Activated T-helper 1 cell treated with anti-CD3 and anti-CD28 coated beads, Interleukin-12 subunit alpha, Interleukin-12 subunit beta, Interleukin-2, Interleukin-4 antibody, amounts not matched to agents 30 ng/mL and 10 ng/mL and 1 ng/mL, durations not matched to agents 14 hours and 24 hours and 36 hours (primary cell): ENCODE measurements at places on chromosomes 3 and 15.

GRCh38 chr3:162015856-162016255, 519.2 kb downstream of the OTOL1 start:
- DNase-seq, result no peak

- DNase-seq, result no peak
These were observed 9.1 kb upstream of the FOXB1 start for GRCh38 chr15:59994888-59995557.

GRCh38 chr3:107916171-107916570, 174.7 kb downstream of the CD47 start:
- no peak for DNase-seq

DNA sequence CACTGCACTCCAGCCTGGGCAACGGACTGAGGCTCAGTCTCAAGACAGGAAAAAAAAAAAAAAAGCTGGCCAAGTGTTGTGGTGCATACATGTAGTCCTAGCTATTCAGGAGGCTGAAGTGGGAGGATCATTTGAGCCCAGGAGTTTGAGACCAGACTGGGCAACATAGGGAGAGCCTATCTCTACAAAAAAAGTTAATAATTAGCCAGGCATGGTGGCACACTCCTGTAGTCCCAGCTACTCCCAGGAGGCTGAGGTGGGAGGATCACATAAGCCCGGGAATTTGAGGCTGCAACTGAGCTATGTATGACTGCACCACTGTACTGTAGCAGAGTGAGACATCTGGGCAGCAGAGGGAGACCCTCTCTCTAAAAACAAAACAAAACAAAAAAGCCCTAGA, 58.9 kb downstream of the RBPMS2 start:
- DNase-seq, result no peak

GRCh38 chr3:46429671-46430070, 22.6 kb downstream of the CCRL2 start:
- no peak for DNase-seq

GRCh38 chr15:25106209-25106608, 151.4 kb downstream of the SNRPN start:
- no peak for DNase-seq

- no peak for DNase-seq
These were observed 45.1 kb upstream of the C15orf39 start for GRCh38 chr15:75156326-75157215.

DNA sequence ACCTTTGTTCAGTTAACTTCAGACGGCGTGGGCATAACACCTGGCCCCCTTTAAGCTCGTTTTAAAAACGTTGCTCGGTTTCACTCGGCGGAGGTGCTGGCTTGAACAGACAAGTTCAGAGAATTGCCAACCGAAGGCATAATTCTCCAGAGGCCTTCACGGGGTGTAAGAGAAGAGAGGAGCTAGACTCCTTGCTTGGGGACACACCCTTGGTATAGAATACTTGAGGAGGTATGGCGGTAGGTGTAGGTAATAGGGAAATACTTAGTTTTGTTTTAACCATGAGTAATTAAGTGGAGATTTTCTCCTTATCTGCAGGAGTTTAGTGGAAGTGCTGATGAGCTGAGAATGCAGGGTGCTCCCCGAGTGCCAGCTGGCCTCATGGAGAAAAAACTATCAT, 921 bp downstream of the FBXL2 start:
- DNase-seq, result no peak

DNA sequence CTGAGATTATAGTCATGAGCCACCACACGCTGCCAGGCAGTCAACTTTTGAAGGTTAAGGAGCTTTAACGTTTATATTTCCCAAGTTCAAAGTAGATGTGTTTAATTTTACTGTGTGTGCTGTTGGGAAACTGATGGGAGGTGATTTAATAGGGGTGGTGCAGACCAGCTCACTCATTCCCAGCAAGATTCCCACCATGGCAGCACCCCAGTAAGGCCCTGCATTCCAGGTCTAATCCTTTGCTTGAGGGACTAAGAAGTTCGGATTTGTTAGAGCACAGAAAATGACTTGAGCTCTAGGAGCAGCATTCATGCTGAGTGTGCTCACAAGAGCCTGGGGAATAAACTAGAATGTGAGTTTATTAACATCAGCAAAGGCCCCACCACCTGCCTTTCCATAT, 25.2 kb downstream of the TSEN2 start:
- DNase-seq, result no peak

- no peak for DNase-seq
These were observed 419.8 kb downstream of the NSUN3 start for GRCh38 chr3:94482686-94483085.

DNA sequence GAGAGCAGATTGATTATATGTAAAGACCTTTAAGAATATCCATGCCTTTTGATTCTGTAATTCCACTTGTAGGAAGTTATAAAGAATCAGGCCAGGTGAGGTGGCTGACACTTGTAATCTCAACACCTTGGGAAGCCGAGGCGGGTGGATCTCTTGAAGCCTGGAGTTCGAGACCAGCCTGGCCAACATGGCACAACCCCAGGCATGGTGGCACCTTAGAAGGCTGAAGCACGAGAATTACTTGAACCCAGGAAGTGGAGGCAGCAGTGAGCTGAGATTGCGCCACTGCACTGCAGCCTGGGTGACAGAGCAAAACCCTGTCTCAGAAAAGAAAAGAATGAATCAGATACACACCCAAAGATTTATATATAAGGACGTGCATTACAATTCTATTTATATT, 33.9 kb downstream of the HRH1 start:
- no peak for DNase-seq

DNA sequence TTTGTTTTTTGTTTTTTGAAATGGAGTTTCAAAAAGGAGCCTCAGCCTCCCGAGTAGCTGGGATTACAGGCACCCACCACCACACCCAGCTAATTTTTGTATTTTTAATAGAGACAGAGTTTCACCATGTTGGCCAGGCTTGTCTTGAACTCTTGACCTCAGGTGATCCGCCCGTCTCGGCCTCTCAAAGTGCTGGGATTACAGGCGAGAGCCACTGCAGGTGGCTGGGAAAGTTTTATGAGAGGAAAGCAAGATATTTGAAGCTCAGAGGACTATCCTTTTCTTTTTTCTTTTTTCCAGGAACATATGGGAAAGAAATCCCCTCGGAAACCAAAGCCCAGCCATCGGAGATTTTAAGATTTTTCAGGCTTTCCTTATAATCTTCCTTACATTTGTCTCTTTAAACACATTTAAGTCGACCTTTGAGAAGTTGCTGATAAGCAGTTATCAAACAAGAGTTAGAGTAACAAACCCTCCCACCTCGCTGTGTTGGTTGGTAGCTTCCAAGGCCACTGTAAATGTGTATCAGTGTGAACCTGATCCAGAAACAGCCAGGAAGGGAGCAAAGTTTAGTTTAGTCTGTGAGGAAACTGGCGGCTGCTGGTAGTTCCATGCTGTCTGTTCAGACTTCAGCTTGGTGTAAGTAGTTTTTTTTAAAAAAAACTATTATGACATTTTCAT, 34.5 kb upstream of the MAP3K13 start:
- no peak for DNase-seq

GRCh38 chr15:29452881-29453731, 183.5 kb upstream of the NSMCE3 start:
- no peak for DNase-seq

DNA sequence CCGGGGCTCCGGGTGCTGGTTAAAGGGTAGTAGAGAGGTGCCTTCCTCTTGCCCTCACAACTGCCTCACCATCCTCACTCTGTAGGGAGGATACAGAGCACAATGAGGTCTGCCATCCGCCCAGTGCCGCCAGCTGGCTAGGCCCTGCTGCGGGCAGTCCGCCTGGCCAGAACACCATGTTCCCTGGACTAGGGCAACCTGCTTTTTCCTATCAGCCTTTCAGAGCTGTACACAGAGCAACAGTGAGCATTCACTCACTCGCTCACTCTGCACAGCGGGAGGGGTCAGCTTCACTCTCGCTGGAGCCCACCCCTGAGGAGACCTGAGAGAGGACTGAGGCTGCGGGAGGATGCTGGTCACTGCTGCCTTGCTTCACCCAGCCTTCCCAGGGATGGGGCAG, 218.7 kb upstream of the CHRNA7 start:
- no peak for DNase-seq

DNA sequence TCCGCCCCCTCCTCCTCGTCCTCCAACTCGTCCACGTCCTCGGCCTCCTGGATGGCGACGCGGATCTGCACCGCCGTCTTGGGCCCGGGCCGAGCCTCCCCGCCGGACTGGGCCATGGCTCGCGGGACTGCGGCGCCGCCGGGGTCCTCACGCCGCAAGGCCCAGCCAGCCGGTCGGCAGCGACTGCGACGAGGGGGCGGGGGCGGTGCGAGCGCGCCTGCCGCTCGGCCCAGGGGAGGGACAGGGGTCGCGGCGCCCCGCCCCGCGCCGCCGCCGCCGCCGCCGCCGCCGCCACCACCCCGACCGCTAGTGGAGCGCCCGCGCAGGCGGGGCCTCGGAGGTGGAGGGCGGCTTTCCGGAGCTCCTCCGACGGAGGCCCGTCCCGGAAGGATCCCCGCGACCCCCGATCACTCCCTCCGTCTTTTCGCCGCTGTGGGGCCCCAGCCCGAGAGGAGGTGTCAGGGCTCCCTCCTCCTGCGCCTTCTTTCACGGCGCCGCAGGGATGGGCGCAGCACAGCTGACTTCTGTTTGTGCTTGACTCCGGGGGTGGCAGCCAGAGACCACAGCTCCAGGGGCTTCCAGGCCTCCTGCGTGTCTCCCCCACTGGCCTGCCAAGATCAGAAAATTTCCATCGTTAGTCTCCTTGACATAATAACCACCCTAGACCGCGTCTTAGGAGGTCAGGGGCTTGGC, at the start of gene LARP6:
Gene LARP6, minus strand, starts transcription at position 185 of the 693 bp plus-strand sequence. Its CDS starts 69 bp downstream, at position 116.
- DNase-seq, result no peak

GRCh38 chr15:67462875-67463274, 58.1 kb upstream of the C15orf61 start:
- DNase-seq, result no peak

DNA sequence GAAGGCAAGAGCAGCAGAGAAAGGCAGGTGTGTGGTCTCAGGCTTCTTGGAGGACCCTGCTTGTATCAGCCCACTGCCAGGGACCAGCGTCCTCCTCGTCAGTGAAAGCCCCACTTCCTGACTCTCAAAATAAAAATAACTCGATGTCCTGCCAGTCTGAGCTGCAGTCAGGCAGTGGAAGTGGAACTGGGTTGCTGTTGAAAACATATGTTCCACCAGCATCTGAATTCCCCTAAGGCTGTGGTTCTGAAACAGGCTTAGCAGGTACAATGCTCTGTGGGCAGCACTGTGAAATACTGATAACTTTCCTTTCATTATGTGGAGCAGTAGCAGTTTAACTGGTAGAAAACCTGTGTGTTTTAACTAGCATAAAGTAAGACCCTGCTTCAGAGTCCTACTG, 121.6 kb upstream of the EIF1B start:
- no peak for DNase-seq

- no peak for DNase-seq
These were observed 75.9 kb upstream of the CBLB start for GRCh38 chr3:105944721-105945120.

DNA sequence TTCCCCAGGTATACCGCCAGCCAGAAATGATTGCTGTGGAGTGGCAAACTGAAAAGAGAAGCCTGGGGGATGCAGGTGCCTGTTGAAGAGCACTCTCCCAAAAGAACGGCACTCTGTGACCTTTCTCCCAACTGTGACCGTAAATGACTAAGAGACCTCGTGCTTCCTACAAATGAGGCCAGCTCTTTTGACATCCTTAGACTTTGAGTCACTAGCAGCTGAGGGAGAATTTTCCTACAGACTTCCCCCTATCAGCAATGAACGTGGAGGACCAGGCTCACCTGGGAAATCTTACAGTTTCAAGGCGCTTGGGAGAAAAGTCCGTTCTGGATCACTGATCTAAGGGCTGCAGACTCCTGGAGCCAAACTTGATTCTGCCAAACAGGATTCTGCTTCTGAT, 8.6 kb downstream of the AQP9 start:
- no peak for DNase-seq

DNA sequence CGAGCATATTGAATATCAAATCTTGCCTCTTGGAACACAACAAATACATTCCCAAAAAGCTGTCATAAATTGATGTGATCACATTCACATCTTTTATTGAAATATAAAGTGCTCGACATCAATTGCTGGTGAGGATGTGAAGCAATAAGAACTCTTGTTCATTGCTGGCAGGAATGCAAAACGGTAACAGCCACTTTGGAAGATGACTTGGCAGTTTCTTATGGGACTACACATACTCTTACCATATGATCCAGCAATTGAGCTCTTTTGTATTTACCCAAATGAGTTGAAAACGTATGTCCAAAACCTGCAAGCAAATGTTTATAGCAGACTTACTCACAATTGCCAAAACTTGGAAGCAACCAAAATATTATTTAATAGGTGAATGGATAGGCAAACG, 234.9 kb downstream of the CACNA2D3 start:
- no peak for DNase-seq

- no peak for DNase-seq
These were observed 40.9 kb upstream of the CCR2 start for GRCh38 chr3:46312991-46313390.

DNA sequence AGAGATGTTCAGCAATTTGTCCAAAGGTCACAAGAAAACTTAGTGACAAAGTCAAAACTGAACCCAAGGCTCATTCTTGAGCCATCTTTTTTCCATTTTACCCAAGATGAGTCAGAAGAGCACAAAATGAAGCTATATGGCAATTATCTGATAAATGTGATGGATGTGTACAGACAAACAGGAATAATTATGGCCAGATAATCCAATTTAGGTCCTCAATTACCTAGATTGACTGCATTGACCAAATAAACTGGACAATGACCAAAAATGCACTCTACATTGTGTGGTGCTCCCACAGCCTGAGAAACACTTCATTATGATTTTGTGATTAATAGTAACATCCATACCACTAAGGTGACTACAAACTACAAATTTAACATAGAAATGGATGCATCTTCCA, 1105.8 kb downstream of the IGSF11 start:
- DNase-seq, result no peak

DNA sequence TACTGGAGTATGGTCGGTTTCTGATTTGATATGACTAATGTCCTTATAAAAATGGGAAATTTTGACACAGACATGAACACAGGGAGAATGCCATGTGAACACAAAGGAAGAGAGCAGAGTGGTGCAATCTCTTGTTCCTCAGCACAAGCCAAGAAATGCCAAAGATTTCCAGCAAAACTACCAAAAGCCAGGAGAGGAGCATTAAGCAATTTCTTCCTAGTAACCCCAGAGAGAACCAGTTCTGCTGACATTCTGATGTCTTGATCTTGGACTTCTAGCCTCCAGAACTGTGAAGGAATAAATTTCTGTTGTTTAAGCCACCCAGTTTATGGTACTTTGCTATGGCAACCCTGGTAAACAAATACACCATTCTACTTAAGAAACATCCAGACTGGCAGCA, 227.8 kb upstream of the MRPL3 start:
- DNase-seq, result no peak

DNA sequence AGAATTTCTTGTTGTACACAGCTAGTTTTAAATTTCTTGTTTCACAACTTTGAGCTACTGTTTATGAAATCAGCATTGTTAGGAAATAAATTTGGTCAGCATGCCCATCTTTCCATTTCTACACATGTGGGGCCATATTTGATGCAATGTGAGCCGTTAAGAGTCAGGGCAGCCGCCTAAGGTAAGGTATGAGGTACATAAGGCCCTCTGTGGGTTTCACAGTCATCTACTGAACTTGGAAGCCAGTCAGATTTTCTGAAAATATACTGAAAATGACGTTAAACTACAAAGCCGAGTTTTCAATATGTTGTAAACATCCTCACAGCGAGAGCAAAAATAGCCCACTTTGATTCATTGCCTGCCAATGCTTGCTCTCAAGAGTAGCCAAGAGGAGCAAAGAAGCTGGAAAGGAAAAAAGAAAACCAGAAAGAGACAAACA, 94.7 kb upstream of the PDZRN3 start:
- DNase-seq, result no peak

GRCh38 chr3:50213373-50213772, 8.3 kb downstream of the SLC38A3 start:
- no peak for DNase-seq
